ENCODE measurements at places on chromosomes 5 and 9.

- no peak for DNase-seq
These were observed 110.6 kb downstream of the ADAMTS16 start for GRCh38 chr5:5250758-5251157.

- no peak for DNase-seq
These were observed 159.9 kb upstream of the FBXL17 start for GRCh38 chr5:108541836-108542235.

- DNase-seq: no peak
These were observed 147.6 kb upstream of the SPRY4 start for GRCh38 chr5:142472306-142472951.

- DNase-seq: no peak
These were observed 4.8 kb downstream of the PSIP1 start for GRCh38 chr9:15505921-15506320.

GRCh38 chr9:132776268-132776667, 101.8 kb downstream of the AK8 start:
- DNase-seq: no peak

DNA sequence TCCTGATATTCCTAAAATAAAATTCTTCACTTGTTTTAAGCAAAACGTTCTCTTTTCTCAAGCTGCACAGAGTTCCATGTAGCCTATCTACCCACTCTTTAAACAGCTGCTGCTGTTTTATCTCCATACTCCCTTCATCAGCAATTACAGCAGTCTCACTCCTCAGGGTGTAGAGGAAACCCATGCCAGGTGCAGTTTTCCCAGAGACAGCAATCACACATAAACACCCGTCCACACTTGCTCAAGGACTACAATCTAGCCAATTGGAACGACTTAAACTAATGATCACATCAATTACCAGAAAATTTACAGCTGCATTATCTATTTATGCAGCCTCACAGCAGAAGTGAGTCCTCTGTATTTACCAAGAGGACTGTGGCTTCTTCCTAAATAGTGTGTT, 141.7 kb downstream of the HTR1A start:
- no peak for DNase-seq

DNA sequence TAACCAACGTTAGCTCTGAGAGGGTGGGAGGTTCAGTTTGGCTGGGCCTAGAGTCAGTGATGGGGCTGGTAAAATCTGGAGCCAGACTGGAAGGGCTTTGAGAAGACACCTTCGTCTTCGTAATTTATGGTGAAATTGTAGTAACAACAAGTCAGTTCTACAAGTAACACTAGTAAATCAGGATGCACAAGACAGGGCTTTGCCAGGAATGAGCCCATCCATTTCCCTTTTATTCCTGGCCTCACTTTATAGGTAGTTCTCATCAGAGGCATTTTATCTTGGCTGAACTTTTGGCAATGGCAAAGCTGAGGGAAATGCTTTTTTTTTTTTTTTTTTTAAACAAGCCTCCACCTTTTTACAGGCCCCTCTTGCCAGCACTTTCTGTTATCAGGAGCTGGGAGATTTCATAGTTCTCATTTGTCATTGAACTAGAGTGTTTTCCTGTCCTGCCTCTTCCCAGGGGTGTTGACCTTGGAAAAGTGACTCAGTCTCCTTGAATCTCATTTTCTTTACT, 110.5 kb upstream of the KLF4 start:
- DNase-seq: no peak

GRCh38 chr9:136927343-136928271, 16.9 kb downstream of the FBXW5 start:
- DNase-seq: no peak

- no peak for DNase-seq
These were observed 485.2 kb downstream of the RAB3C start for GRCh38 chr5:59067956-59068656.

- DNase-seq: no peak
These were observed 110.9 kb downstream of the ESM1 start for GRCh38 chr5:54874337-54875021.

DNA sequence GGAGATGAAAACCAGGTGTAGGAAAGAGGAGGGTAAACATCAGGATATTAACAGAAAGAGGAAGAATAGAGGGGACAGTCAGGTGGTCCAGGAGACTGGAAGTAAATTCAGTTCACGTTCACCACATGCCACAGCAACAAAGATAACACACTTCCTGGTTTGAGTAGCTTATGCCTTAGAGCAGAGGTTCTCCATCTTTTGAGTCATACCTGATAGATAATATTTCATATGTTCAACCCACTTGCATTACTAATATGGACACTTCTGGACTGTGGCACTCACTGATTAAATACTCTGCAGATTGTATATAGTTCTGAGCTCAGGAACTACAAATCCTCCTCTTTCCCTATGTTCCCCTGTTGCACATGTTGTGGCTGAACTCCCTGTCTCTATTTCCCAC, 179.9 kb upstream of the NR3C1 start:
- DNase-seq: no peak

GRCh38 chr9:21931428-21931827, 62.8 kb downstream of the CDKN2A start:
- no peak for DNase-seq

GRCh38 chr5:98065261-98065909, 708.1 kb upstream of the RGMB start:
- DNase-seq: no peak

DNA sequence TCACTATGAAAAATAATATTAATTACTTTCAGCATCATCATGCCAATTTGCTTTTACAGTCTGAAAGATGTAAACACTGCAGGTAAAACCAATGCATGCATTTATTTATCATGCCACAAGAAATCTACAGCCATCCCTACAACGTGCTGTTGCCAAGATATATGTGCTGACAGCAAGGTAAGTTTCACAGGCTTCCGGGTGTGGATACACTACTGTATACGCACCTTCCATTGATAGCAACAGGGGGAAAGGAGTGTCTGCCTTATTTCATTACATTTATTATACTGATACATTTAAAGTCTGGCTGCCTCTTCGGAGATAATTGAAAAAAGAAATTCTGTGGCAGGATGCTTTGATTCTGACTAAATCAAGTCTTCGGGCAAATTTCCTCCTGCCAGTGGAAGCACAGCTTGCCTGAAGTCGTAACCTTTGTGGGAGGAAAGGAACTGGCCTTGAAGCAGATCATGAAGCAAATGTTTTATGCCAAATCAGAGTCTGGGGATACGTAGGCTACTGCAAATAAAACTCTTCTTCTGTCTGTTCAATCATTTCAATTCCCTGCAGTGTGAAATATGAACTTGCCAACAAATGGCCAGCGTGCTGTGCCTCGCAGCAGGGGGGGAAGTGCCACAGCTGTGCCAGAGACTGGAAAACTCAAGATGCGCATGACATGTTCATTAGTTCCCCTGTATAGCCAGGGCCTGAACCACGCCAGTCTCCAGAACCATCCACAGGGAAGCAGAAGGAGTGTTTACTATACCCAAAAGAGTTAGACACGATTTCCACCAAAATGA, 268.1 kb downstream of the EFNA5 start:
- no peak for DNase-seq

DNA sequence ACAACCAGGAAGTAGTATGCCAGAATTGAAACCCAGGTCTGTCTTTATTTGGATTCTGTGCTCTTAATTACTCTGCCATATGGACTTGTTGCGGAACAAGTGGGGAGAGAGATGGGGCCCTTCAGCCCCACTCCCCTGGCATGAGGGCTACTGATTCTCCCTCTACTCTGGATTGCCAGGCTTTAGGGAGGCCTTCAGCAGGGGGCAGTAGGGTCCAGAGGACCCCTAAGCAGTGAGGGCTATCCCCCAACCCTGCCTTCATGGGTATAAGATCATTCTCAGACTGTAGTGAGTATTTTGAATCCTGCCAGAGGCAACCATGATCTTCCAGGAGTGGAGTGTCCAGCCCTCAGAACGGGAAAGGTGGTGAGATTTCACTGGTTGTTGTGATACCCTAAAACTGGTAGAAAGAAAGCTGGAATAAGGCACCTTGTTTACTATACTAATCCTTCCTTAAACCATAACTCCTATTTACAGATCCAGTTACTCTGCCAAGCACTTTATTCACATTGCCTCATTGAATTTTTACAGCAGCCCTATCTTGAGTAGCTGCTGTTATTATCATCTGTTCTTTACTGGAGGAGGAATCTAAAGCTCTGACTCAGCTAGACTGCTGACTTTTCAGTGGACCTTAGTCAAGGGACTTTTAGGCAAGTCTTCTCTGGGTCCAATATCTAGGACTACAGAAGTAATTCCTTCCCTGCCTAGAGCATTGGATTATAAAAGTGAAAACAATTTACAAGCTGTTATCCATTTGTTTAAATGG, 31.3 kb upstream of the LARP1 start:
- DNase-seq: no peak

DNA sequence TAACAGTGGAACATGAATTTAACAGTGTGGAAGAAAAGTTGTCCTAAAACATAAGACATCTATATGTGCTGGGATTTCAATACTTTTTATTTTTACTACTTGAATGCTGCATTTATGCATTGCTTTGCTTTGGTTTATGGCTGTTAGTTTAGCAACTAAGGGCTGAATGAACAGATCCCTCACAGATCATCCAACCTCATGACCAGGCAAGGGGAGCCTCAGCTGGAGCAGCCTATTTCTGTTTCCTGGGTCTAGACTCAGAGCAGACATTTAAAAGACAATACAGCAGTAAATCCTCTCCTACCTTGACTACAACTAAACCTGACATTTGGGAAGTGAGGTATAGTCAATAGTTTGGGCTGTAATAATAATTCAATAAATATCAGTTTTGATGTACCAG, 163.3 kb downstream of the AUH start:
- no peak for DNase-seq

GRCh38 chr5:53512539-53512938, 32.1 kb downstream of the FST start:
- no peak for DNase-seq

- no peak for DNase-seq
These were observed 4.7 kb downstream of the CXXC5 start for GRCh38 chr5:139652788-139653241.

- no peak for DNase-seq
These were observed 24.3 kb upstream of the OTULINL start for GRCh38 chr5:14557203-14557770.

DNA sequence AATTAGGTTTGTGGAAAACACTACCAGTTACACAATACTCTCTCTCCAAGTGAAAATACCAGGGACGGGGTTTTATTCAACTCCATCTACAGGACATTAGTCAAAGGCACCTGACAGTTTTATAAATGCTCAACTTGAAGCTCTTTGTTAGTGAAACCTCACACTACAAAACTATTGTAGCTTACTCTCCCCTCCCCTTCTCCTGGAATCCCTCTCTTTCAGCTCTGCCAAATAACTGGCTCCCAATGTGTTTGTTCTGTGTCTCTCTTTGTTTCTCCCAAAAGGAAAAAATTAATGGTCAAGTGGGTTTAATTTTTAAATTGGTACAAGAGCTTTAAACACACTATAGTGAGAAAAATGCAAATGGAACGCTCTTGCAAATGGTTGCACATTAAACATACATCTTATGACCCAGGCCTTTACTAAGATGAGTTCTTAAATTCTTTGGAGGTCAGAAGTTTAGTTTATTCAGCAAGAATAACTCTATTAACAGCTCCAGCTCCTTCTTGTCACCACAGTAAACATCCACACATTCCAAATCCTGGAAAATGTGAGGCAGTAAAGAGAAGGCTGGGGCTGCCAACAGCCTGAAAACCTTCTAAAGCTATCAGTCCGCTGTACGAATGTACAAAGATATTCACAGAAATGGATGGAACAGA, 48.4 kb downstream of the ZNF608 start:
- no peak for DNase-seq

DNA sequence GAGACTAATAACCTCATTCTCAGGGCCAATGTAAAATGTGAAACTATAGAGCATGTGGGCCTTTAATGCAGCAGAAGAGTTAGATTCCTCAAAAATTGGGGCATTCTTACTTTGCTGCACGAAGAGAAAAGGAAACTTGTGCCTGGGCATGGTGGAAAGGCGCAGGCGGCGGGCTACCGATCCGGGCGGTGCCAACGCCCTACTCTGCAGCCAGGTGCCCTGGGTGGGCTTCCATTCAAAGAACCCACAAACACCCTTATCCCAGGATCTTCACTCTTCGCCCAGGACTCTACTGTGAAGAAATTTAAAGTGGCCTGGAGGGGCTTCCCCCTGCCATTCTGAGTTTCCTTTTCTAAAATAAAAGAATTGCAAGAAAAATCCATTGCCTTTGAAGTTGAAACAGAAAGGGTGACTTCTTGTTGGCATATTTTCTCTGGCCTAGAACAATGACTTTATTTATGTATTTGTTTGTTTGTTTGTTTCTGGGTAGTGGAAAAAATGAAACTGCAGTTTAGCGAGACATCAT, 124.9 kb downstream of the TMEM161B start:
- DNase-seq: no peak

- DNase-seq: no peak
These were observed 45.6 kb upstream of the N4BP3 start for GRCh38 chr5:178067755-178068154.

- DNase-seq: no peak
These were observed 109.5 kb upstream of the CD180 start for GRCh38 chr5:67305913-67306710.

- DNase-seq: no peak
These were observed 54.5 kb upstream of the KCNMB1 start for GRCh38 chr5:170443624-170444023.

- no peak for DNase-seq
These were observed 31.9 kb upstream of the BOD1 start for GRCh38 chr5:173648308-173648866.

GRCh38 chr9:100590481-100590880, 12.6 kb downstream of the CAVIN4 start:
- no peak for DNase-seq

- no peak for DNase-seq
These were observed 23.6 kb downstream of the OR2V2 start for GRCh38 chr5:181170996-181171395.

DNA sequence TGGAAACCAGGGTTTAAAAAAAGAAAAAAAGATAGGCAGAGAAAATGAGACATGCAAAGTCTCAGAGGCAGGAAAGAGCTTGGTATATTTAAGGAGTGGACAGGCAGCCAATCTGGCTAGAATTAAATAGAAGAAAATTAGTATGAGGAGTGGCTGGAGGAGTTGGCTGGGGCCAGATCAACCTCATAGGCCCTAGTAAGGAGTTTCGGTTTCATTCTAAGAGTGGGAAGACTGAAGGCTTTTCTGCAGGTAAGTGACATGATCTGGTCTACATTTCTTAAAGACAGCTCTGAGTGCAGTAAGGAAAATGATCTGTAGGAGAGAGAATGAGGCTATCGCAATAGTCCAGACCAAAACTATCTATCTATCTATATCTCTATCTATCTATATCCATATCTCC, 27.5 kb downstream of the ADRB2 start:
- DNase-seq: no peak

Data from NT2/D1 (cell line).